Ascending aorta (tissue), 2 donors: ENCODE measurements at places on chromosomes 6 and 20. TPM values are rescaled to one million over a fixed set of nuclear protein-coding genes. Genes with fewer than 3 reads are reported as not detected.

PSORS1C2 gene
- 5.2 TPM for total RNA-seq

DEFB124 gene
- not detected for total RNA-seq

LRRC73 gene
- total RNA-seq: not detected

DNA sequence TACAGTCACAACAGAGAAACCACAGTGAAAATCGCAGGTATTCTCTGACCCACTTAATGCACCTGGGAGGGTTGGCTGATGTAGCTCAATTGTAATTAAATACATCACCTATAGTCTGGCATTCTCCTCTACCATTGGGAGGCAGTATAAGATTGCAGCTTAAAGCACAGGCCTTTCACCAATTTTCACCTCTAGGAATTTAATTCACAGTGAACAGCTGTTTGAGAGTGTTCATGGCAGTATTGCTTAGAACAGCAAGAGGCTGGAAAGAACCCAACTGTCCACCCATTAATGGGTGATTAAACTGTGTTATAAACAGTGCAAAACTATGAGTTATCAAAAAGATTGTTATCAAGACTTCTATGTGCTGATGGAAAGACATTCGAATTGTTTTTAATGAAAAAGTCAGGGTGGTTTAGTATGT, 2.0 kb downstream of the EDEM2 start:
- H3K36me3 ChIP-seq: peaks cover 21% of the 10 kb centered on the region
- H3K4me3 ChIP-seq: no peak overlapping the region
- DNase-seq: no peak
- H3K27ac ChIP-seq: peak overlapping the region; percentile 36
- peaks cover 12% of the 10 kb centered on the region for H3K4me1 ChIP-seq

GRCh38 chr6:22145823-22146677, 150.8 kb downstream of the PRL start:
- H3K27me3 ChIP-seq: no peaks in the 10 kb centered on the region
- no peaks in the 10 kb centered on the region for H3K36me3 ChIP-seq
- no peak overlapping the region for H3K27ac ChIP-seq
- DNase-seq: no peak
- H3K4me3 ChIP-seq: peak overlapping the region; percentile 6

DNA sequence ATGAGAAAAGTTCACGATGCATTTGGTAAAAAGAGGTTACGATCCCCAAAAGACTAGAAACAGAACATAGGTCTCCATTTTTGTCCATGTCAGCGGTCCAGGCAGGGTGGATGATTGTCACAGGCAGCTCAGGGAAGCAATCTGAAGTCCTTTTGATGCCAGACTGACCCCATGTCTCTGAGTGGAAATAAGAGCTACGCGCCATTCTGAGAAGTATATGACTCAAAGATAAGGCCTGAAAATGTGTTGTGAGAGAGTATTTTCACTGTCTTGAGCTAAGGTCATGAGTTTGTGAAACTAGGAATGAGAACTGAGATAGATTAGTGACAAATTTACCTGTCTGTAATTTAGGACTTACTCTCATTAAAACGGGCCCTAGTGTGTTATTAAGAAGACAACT, 69.5 kb downstream of the LYRM4 start:
- no peaks in the 10 kb centered on the region for H3K36me3 ChIP-seq
- H3K4me1 ChIP-seq: peaks cover 8% of the 10 kb centered on the region
- H3K27me3 ChIP-seq: no peaks in the 10 kb centered on the region

GRCh38 chr6:30747902-30748769, 3.8 kb upstream of the IER3 start:
- H3K27me3 ChIP-seq: no peaks in the 10 kb centered on the region
- DNase-seq: no peak
- peaks cover 8% of the 10 kb centered on the region for H3K4me1 ChIP-seq
- no peaks in the 10 kb centered on the region for H3K36me3 ChIP-seq
- no peak overlapping the region for H3K27ac ChIP-seq

GRCh38 chr20:57013217-57013616, 253.2 kb downstream of the BMP7 start:
- no peak overlapping the region for H3K4me3 ChIP-seq
- no peak for DNase-seq
- no peaks in the 10 kb centered on the region for H3K36me3 ChIP-seq

DNA sequence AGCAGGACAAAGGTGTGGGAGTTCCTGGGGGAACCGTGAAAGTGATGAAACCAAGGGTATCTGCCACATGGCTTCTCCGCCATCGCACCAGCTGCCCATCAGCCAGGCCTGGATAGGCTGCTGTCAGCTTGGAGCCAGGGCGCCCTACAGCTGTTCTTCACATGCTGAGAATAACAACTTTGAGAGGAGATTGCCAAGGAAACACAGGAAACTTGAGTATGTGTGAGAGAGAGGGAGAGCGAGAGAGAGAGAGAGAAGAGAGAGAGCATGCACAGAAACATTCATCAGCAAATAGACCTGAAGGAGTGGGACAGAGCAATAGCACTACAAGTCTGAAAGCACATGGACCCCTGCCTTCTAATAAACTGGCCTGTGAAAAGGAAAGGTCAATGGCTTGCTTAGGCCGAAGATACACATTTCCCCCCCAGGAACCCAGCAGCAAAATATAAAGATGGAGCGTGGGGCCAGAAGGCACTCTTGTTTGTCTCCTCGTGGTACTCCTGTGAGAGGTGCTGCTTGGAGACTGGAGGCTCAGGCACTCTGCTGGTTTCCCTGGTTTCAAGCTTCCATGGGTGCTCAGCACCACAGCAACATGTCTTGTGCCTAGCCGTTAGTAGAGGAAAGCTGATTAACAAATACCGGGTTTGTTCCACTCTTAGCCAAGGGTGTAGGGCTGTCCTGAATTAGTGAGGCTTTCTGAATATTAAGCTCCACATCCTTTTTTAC, 53.0 kb downstream of the SNAP25 start:
- no peak overlapping the region for H3K27ac ChIP-seq
- no peaks in the 10 kb centered on the region for H3K4me1 ChIP-seq
- no peak for DNase-seq

- H3K4me1 ChIP-seq: no peaks in the 10 kb centered on the region
- H3K27me3 ChIP-seq: no peaks in the 10 kb centered on the region
- no peak overlapping the region for H3K4me3 ChIP-seq
- no peaks in the 10 kb centered on the region for H3K36me3 ChIP-seq
Measured at GRCh38 chr20:24768713-24769601, 180.1 kb upstream of the CST7 start.
